DMS53 (cell line): ENCODE measurements at places on chromosomes 4 and X.

GRCh38 chr4:56668267-56668666 lies 12.8 kb downstream of the HOPX start:
- peak; percentile 63 for DNase-seq

DNA sequence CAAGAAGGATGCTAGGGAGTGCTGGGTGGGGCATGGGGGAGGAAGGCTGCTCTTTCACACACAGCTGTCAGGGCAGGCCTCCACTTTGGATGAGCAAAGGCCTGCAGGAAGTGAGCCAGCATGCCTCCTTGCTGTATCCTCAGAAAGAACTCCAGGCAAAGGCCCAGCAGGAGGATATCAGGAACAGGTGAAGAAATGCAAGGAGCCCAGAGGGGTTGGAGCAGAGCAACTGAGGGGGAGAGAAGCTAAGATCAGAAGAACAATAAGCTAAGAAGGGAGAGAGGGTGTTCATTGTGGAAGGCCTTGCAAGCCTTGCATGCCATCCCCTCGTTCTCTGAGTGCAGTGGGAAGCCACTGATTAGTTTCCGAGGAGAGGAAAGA lies 115.1 kb downstream of the CAMK2D start:
- peak; percentile 72 for DNase-seq

DNA sequence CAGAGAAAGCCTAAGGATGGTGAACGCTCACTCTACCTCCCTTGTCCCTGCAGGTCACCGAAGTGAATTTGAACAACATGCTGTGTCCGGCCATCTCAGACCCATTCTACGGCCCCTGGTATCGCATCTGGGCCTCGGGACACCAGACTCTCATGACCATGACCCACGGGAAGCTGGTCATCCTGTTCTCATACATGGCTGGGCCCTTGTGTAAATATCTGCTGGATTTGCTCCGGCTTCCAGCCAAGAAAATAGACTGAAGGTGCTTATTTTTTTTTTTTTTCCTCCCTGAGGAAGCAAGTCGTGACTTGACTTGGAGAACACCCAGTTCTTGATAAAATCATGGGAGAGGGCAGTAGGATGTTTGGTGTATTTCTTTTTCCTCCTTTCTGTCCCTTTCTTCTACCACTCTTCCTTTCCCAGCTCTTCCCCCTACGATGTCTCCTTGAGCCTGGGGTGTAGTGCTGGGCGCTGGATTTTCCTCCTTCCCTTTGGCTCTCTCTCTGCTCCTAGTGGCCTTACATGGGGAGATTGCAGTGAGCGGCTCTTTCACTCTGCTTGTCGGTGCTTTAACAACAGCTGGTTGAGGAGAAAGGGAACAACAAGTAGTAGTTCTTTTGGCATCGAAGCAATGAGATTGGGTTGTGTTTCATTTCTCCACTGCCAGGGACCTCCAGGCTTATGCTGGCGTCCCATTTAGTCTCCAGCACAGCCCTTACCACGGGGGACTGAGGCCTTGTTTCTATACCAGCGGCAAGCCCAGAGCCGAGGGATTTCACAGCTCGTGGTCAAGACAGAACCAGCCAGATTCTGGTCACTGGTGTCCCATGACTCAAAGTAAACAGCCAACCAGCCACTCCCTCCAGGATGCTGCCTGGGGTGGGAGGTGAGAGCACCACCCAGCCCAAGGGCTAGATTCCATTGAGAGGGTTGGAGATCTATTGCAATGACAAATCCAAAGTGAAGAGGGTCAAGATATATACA lies 144.4 kb downstream of the AMMECR1 start:
- DNase-seq, result no peak

GRCh38 chr4:120434756-120435155 lies 368.1 kb upstream of the MAD2L1 start:
- no peak for DNase-seq

- peak; percentile 64 for DNase-seq
Measured at GRCh38 chr4:148834804-148835631, 392.8 kb upstream of the NR3C2 start.
